Islet precursor cell (in vitro differentiated cells): ENCODE measurements at places on chromosomes 12 and 14.
A peak's percentile ranks its signal among the peaks of the same experiment; 100 is the strongest.

GRCh38 chr12:131639270-131639940, 71.5 kb upstream of the SFSWAP start:
- no peak for DNase-seq

- peak; percentile 68 for DNase-seq
Observed at GRCh38 chr12:6818222-6818621, 3.4 kb upstream of the GPR162 start.

GRCh38 chr14:68791078-68791901, 1.6 kb downstream of the ZFP36L1 start:
- DNase-seq, result peak; percentile 45

GRCh38 chr14:79730196-79730595, 481.1 kb downstream of the DIO2 start:
- no peak for DNase-seq

GRCh38 chr12:67315661-67316060, 46.5 kb downstream of the CAND1 start:
- DNase-seq, result no peak
